Epithelial cell of esophagus (primary cell): ENCODE measurements at places on chromosomes 2 and 18.
A peak's percentile ranks its signal among the peaks of the same experiment; 100 is the strongest.

DNA sequence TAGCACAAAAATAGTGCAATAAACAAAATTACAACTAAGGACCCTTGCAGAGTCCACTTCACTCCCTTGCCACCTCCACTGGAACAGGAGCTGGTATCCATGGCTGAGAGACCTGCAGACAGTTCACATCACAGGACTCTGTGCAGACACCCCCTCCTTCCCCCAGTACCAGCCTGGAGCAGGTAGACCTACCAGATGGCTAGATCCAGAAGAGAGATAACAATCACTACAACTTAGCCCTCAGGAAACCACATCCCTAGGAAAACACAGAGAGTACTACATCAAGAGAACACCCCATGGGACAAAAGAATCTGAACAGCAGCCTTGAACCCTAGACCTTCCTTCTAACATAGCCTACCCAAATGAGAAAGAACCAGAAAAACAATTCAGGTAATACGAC lies 49.8 kb downstream of the FBXO15 start:
- DNase-seq, result no peak

- DNase-seq, result peak; percentile 51
Measured at GRCh38 chr18:25896178-25896780, 194.1 kb downstream of the SS18 start.

- no peak for DNase-seq
Measured at GRCh38 chr2:197248623-197249022, 62.0 kb downstream of the ANKRD44 start.

DNA sequence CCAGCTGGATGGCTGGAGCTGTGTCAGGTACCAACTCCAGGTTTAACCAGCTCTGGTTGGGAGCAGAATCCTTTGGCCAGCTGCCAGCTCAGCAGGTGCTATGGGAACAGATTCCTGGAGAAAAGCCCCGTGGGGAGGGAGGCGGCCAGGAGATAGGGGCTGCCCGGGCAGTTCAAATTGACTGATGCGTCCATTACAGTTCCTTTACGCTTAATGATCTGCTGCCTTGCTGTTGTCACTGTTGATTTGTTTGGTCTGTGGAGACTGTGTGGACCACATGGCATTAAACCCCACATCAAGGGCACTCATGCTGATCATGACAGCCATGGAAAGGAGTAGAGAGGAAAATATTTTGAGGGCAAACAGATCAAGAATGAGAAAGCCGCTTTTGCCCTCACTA lies 200.0 kb downstream of the TSN start:
- no peak for DNase-seq

DNA sequence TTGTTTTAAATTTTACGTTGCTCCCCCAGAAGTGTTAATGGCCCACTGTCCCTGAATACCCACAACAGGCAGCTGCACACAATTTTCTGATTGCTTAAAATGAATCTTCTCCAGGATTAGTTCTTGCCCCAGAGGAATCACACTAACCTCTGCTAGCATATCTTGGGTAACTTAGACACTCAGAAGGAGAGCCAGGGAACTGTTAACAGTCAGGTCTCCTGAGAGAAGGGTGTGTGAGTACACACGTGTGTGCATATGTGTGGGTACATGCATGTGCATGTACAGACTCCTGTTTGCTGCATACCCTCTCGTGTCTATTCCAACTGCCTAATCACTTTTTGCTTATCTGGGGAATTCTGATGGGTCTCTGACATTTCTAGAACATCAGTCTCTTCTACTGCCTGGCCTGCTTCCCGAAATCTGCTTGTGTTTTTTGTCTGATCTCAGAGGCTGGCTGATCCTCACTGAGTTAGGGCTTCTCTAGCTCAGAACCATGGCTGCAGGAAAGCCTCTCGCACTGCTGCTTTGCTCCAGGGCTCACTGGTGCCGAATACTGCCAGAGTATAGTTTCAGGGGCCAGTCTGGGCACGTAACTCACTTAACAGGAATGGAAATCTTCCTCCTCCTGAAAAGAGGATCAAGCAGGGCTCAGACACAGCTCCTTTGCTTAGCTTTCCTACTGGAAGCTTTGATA lies 62.8 kb downstream of the PRELID3A start:
- peak; percentile 91 for DNase-seq

DNA sequence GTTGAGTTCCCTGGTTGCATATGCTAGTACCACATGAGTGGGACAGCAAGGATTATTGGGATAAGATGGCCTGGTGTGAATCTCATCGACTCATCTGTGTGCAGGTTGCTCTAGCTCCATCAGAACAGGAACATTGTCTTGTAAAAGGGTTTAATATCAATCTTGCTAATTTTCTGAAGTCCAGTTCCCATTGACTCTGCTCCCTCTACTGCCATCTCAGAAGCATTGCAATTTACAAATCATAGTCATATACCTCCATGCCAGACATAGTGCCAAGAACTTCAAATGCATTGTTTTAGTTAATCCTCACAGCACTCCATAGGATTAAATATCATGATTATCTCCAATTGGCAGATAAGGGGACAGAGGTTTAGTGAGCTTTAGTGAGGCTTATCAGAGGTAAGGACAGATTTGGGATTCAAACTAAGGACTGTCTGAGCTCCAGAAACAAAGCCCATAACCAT lies 4.8 kb upstream of the STAT4 start:
- DNase-seq, result peak; percentile 66

DNA sequence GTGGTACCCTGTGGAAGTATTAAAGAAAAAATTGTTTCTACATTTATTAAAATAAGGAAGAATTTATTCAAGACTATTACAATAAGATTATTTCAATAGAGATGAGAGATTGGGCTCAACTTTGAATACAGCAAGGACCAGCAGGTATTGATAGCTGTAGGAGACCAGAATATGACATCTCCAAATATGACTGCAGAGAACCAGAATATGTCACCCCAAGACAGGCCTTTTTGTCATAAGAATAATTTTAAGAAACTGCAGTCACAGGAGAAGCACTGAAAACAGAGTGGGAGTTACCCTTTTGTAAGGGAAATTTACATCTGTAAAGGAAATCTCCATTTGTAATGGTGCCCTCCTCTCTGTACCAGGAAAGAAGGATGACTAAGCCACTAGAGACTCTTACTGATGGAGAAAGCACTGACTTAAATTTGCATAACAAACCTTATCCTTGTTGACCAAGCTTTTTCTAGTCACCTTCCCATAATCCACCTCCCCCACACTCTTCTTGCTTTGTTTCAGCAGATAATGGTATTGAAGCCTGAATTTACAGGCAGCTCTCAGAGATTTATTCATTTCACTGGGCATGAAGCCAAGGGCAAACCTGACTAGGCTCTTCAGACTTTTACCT lies 145.1 kb upstream of the RMP24 start:
- peak; percentile 79 for DNase-seq

DNA sequence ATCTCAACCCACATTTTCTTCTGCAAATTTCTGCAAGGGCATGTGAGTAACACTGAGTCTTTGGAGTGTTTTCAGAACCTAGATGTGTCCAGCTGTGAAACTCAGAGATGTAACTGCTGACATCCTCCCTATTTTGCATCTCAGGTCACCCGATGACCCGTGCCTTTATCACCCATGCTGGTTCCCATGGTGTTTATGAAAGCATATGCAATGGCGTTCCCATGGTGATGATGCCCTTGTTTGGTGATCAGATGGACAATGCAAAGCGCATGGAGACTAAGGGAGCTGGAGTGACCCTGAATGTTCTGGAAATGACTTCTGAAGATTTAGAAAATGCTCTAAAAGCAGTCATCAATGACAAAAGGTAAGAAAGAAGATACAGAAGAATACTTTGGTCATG lies 8.0 kb downstream of the UGT1A1 start:
- DNase-seq, result no peak

DNA sequence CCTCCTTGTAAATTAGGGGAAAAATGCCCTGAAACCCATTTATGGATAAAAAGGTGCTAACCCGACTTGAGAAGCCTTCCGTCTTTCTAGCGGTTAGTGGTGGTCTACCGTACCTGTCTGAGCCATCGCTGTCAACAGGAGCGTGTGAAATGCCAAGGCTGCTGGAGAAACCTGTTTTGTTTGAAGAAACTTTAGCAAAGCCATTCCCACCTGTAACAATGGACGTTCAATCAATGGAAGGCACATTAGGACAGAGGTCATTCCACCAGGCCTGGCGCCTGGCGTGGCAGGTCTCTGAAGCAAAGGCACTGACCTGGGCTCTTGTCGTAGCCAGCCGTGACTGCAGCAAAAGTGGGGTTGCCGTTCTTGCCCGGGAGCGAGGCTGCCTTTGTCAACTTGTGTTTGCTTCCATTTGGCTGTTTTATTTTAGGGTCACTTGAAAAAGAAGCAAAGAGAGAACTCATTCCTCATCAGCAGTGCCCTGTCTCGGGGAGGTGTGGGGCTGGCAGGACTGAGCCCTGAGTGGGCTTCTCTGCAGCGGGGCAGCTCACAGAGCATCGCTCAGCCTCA lies 47.2 kb downstream of the ZAP70 start:
- no peak for DNase-seq

- peak; percentile 64 for DNase-seq
Measured at GRCh38 chr2:176096986-176097819, 2.4 kb upstream of the HOXD12 start.

- peak; percentile 94 for DNase-seq
Measured at GRCh38 chr2:109054865-109055264, 65.8 kb upstream of the EDAR start.

DNA sequence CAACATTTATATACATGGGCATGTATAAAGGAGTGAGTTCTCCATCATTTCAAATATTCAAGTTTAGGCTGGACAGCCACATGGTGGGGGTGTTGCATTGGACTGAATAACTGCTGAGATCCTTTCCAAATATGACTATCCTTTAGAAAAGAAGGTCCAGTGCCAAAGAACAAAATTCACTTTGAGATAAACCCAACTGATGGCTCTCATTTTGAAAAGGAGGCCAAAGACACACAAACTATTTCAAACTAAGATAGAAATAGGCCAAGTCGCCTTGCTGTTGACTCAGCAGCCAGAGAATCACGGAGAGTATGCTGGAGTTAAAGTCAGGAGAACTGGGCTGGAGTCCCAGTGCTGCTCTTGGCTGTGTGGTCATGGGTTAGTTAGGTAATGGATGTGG lies 204.5 kb upstream of the LRATD1 start:
- peak; percentile 30 for DNase-seq

- no peak for DNase-seq
Measured at GRCh38 chr2:215772003-215772402, 241.3 kb downstream of the MREG start.

- DNase-seq, result no peak
Measured at GRCh38 chr2:53802617-53803151, 15.8 kb downstream of the ERLEC1 start.

GRCh38 chr2:239329284-239329971 lies 71.4 kb downstream of the HDAC4 start:
- DNase-seq, result no peak

- no peak for DNase-seq
Measured at GRCh38 chr2:25123682-25124081, 44.7 kb downstream of the POMC start.

GRCh38 chr2:114550895-114551793 lies 108.7 kb downstream of the DPP10 start:
- DNase-seq, result peak; percentile 55

GRCh38 chr2:10019174-10019573 lies 24.2 kb upstream of the KLF11 start:
- DNase-seq, result peak; percentile 87

- DNase-seq, result no peak
Measured at GRCh38 chr2:72000110-72000509, 147.6 kb downstream of the CYP26B1 start.

DNA sequence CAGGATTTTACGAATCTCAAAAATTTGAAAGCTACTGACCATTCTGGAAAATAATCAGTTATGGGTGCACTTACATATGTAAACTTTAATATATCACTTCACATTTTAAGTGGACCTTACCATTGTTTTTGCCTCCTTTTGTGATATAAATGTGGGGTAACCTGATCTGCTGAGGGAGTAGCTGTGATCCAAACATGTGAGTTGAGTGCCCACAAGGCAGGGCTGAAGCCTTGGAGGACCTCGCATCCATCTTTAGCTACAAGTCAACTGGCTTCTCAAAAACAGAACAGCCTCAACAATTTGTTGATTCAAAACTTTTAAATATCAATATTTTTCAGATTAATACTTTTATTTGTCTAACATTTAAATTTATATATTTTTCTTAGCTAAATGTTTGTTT lies 178.2 kb downstream of the PLCL1 start:
- no peak for DNase-seq

- peak; percentile 60 for DNase-seq
Measured at GRCh38 chr18:56702946-56703345, 51.8 kb downstream of the WDR7 start.

DNA sequence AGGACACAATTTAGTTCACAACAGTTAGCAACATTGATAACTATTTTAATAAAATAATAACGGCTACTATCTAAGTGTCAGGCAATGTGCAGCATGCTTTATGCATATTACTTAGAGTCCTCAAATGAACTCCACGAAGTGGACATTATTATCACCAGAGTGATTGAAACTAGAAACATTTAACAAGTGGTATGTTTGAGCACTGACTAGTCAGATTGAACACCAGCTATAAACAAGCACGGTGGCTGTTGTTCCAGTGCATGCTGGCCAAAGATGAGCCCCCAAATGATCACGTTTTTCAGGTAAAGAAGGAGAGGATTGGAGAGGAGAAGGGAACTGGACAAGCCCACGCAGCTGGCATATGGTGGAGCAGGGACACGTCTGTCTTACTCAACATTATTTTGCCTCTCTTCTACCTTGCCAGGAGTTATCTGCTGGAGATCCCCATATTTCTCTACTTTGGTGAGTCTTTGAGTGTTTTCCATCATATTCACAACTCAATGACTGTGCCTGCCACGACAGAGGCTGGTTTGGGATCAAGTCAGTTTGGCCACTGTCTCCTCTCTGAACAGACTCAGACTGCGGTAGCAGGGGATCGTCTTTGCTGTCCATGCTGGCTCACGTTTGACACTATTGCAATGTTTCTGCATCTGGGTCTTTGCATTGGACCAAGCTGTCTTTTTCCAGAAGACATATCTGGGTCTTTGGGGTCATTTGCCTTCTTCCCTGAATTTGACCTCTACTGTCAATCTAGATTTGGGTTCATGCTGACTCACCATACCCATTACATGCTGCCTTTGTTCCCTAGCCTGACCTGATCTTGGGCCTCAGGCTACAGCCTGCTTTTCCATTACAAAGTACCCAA lies 66.0 kb upstream of the ACSL3 start:
- no peak for DNase-seq

- no peak for DNase-seq
Measured at GRCh38 chr2:219506802-219507526, 7.3 kb upstream of the ASIC4 start.

- DNase-seq, result no peak
Measured at GRCh38 chr2:119224391-119225104, 914 bp downstream of the STEAP3 start.

DNA sequence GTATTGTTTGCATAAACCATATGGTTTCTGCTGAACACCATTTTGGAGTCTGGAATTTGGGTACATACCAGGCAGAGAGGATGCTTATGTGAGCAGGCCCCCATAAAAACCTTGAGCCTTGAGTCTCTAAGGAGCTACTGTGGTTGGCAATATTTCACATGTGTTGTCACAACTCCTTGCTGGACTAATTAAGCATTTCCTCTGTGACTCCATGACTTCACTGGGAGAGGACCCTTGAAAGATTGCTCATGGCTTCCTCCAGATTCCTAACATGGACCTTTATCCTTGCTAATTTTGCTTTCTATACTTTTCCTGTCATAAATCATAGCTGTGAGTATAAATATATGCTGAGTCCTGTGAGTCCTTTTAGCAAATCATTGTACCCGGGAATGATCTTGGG lies 7.6 kb upstream of the COQ10B start:
- no peak for DNase-seq
